RPMI7951 (cell line): ENCODE measurements at places on chromosomes 6 and 20. TPM values are rescaled to one million over a fixed set of nuclear protein-coding genes. Genes with fewer than 3 reads are reported as not detected.

DNA sequence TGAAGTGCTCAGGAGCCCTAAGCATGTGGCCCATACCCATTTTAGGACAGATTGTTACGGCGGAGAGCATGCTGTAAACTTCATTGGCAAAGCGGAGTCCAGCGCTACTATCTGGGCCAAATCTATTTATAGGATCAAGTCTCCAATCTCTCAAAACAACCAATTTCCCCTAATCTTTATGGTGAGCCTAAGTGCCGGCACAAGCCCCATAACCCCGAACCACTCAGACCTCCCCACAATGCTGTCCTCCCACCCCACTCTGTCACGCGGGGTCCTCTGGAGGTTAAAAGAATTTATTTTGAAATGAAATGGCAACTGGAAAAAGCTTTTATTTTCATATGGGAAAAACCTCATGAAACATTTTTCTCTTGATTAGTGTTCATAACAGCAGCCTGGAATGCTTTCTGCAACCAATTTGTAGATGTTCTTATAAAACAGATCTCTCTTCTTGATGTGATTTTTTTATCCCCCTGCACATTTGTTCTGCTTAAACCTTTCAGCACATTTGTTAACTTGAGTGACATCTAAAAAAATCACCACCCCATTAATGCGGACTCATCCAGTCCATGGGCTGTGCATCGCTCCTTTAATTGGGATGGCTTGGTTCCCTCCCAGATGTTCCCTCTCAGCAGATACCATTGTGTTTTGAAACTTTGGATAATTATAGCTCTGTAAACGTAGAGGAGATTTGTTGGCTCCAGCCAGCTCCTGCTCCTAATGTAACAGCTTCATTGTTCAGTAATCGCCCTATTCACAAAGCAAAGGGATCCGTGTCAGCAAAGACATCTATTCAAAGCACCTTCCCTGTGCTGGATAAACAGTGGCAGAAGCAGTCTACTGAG lies 323.6 kb downstream of the CD83 start:
- DNase-seq, result no peak

DNA sequence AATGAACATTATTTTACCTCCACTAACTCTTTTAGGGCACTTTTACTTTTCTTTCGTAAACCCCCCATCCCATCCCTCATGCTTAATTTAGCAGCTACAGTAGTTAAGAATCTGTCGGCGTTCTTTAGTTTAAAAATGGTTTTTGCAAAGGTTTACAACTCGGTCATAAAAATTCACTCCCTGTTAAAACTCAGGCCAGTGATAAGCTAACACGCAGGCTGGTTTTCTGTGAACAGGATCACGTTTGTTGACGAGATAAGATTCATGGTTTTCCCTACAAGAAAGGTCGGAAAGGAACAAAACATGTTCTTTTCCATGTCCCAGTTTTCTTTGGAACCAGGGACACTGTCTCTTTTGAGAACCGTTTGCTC lies 101.1 kb downstream of the TOX2 start:
- no peak for DNase-seq

DNA sequence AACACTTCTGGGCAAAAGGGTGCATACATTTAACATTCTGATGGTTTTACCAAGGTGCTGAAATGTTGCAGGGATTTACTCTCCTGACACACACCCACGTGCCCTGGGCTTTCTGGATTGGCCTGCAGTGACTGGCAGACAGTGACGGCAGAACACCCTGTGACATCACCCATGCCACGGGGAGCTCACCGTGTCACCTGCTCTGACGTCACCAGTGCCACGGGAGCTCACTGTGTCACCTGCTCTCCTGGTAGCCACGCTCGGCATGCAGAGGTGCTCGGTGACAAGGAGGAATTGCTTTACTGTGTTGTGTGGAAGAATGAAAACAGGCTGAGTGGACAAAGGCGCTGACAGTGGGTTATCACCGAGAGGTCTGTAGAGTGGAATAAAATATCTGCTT lies 99.3 kb downstream of the RAMACL start:
- DNase-seq, result no peak

DNA sequence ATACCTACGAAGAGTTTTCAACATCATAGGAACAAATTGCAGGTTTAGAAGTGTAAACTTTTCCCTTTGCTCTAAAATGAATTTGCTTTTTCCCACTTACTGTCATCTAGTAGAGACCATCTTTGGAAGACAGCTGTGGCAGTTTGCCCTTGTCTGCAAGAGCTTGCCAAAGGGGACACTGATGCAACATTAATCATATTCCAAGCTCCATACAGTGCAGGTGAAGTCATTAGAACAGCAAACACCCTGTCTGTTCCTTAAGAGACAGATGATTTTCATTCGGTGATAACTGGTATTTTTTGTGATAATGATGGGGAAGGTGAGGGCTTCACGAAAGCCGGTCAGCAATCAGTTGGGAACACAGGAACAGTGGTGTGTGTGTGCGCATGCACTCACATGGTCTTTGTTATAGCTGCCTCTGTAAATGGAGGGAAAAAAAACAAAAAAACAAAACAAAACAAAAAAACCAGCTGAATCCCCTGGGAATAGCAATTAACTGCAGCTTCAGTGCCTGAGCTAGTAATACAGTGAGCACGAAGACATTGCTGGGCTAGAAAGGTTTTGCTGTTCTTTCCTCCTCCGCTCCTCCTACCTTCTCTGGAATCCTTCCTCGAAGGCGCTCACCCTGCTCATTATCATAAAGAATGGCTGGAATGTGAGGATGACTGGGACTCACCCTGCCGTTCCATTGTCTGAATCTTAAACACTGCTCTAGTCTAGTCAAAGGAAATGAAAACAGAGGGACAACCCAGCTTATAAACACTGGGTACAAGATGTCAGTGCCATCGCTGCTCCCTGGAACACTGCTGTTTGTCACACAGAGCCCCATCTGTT lies 35.2 kb upstream of the KIF13A start:
- peak; percentile 45 for DNase-seq

EBF4 gene
- total RNA-seq, result 0.10 TPM in 1 of 2 replicates, not detected in the other

- peak; percentile 98 for DNase-seq
Observed at GRCh38 chr20:48295445-48295903, 510.2 kb upstream of the SULF2 start.

SPATS1 gene
- total RNA-seq, result not detected in 2 replicates

CALHM4 gene
- total RNA-seq, result not detected in 2 replicates

DNA sequence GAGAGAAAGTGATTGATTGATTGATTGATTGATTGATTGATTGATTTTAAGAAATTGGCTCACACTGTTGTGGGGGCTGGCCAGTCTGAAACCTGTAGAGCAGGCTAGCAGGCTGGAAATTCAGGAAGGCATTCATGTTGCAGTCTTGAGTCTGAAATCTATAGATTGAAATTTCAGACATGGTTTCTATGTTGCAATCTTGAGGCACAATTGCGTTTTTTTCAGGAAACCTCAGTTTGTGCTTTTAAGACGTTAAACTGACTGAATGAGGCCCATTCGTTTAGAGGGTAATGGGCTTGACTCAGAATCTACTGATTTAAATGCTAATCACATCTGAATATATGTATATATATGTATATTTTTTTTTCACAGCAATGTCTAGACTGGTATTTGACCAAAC lies 106.3 kb downstream of the STXBP5 start:
- no peak for DNase-seq

CCNC gene
- total RNA-seq, result 135 and 138 TPM in 2 replicates

SPDEF gene
- 0.20 and 0.24 TPM in 2 replicates for total RNA-seq

FOXQ1 gene
- total RNA-seq, result not detected in 2 replicates

- DNase-seq, result no peak
Observed at GRCh38 chr6:141388666-141389065, 744.1 kb upstream of the GJE1 start.

CGA gene
- not detected in 2 replicates for total RNA-seq

DNA sequence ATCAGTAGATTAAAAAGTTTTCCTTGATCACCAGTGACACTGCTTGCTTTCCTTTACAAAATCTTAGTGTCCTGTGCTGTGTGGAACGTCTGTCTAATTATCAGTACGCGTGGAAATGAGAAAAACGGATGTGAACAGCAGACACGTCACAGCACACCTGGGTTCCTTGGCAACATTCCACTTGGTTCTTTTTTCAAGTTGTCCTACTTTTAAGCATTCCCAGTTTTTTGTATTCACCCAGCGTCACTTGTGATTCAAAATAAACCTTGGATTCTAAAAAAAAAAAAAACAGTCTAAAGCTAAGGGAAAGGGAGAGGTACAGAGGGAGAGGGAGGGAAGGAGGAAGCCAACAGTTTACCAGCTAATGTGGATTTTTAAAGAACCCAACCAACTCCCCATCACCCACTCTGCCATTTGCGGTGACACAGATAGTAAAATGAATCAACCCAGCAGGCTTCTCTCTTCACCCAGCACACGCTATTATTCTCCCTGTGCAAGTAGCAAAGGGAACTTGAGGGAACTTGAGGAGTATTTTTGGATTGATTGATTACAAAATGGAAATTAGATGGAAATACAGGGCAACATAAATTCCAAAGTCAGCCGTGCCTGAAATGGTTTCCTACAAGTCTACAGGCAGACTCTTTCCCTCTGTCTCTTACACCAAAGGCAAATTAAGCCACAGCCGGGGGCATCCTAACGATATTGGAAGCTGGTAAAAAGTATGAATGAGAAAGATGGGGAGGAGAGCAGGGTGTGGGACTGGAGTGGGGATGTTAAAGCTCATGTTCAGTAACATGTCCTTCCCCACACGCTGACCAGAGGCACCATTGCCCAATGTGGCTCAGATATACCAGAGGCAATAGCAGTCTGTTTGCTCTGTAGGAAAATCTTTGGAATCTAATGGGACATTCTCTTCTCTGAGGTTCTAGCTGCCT lies 129.8 kb downstream of the SASH1 start:
- no peak for DNase-seq

DNA sequence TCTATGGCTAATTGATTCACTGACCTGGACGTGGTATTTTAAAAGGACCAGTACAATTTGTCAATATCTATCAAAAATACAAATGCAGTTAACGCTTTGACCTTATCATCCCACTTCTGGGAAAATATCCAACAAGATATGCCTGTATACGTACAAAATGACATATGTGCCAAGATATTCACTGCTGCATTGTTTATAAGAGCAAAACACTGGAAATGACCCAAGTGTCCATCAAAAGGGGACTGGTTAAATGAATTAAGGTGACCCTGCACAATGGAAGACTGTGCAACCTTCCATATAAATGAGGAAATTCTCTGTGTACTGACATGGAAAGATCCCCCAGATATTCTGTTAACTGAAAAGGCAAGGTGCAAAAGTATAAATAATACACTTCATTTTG lies 13.9 kb downstream of the TRAM2 start:
- no peak for DNase-seq

GRCh38 chr6:149614337-149614736 lies 34.2 kb downstream of the KATNA1 start:
- DNase-seq, result peak; percentile 16
